ENCODE measurements at places on chromosomes 5 and 9.
A peak's percentile ranks its signal among the peaks of the same experiment; 100 is the strongest.

DNA sequence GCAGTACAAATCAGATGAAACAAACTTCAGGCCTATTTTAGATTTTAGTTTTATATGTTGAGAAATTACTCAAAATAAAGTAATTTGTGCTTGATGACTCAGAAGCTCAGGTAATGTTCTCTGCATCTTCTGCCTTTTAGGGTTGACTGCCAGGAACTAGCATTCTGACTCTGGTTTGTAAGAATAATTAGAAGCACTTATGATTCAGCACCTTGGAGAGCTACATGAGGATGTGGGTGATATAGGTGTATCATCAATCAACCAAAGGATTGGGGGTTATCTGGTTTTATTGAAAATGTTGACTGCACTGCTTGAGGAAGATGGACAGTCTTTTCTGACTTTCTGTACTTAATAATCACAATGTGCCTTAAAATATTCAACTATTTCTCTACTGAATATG lies 118.7 kb upstream of the SGCD start:
- no peak for DNase-seq

- DNase-seq = no peak
Measured at GRCh38 chr5:172630482-172630881, 10.6 kb upstream of the NEURL1B start.

GRCh38 chr9:116336133-116336862 lies 182.7 kb downstream of the PAPPA start:
- DNase-seq = no peak

DNA sequence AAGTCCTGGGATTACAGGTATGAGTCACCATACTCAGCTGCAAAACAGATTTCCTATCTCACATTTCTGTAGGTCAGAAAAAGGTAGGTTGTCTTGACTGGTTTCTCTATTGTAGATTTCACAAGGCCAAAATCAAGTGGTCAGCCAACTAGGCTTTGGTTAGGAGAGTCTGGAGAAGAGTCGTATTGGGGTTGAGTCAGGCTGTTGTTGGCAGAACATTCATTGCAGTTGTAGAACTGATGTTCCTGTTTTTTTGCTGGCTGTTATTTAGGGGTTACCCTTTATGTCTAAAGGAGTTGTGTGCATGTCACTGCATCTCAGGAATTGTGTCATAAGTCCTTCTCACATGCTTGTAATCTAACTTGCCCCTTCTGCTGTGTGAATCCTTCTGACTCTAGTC lies 814.2 kb upstream of the GRAMD2B start:
- DNase-seq = no peak

- DNase-seq = no peak
Measured at GRCh38 chr9:94029932-94030317, 54.3 kb upstream of the PTPDC1 start.

DNA sequence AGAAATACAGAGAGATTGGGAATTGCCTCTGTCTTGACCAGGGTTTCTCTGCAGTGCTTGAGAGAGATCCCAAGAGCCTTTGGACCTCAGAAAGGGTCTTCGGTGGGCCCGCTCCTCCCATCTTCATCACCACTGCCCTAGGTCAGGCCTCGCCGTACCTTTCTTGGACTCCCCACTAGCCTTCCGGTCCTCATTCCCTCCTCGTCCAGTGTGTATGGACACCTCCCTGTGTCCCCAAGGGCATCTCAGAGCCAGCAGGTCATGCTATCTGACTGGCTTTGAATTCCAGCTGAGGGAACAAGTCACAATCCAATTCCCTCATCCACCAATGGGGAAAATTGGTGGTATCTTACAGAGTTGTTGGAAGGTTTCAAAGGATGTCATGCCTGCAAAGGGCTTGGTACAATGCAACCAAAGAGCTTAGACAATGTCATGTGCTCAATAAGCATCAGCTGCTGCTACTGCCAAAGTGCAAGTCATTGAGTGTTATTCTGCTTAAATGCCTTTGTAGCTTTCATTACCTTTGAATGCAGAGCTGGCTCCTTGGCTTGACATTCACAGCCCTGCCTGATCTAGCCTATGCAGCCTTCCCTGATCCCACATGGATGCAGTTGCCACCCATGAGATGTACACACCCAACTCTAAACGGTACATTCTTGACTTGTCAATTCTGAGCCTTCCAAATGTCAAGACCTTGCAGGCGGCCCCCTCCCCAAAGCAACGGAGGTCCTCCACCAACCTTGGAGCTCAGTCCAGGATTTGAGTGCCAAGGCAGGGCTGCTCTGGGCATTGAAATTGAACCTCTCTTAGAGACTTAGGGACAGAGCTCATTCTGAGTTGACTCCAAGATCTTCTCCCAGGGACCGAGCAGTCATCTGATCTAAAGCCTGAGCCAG lies 58.0 kb downstream of the HRH2 start:
- DNase-seq = no peak

- DNase-seq = no peak
Measured at GRCh38 chr5:170757182-170757601, 26.3 kb upstream of the GABRP start.

- no peak for DNase-seq
Measured at GRCh38 chr5:141180313-141180712, 1.9 kb upstream of the PCDHB16 start.

GRCh38 chr9:6078382-6079105 lies 63.1 kb upstream of the RANBP6 start:
- no peak for DNase-seq

DNA sequence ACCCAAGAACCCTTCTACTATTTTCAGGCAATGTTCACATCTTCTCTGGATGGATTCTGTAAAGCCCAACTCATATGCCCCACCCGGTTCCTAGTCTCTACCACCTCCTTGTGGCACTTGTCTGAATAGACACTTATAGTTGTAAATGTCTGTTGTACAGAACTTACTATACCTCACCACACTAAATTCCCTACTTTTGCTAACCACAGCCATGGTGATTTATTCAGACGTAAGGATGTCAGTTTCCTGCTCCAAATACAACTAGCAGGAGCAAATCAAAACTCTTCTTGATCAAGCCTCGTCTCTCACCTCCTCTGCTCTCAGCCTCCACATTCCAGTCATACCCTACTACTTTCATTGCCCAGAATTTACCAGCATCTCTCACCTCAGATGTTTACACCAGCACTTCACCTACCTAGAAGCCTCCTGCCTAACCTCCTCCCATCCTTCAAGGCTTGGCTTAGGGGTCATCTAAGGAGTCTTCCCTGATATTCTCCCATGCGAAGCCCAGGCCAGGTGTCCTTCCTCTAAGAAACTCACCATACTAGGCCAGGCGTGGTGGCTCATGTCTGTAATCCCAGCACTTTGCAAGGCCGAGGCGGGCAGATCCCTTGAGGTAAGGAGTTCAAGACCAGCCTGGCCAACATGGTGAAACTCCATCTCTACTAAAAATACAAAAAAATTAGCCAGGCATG lies 75.5 kb downstream of the MAPKAP1 start:
- DNase-seq = peak; percentile 65

DNA sequence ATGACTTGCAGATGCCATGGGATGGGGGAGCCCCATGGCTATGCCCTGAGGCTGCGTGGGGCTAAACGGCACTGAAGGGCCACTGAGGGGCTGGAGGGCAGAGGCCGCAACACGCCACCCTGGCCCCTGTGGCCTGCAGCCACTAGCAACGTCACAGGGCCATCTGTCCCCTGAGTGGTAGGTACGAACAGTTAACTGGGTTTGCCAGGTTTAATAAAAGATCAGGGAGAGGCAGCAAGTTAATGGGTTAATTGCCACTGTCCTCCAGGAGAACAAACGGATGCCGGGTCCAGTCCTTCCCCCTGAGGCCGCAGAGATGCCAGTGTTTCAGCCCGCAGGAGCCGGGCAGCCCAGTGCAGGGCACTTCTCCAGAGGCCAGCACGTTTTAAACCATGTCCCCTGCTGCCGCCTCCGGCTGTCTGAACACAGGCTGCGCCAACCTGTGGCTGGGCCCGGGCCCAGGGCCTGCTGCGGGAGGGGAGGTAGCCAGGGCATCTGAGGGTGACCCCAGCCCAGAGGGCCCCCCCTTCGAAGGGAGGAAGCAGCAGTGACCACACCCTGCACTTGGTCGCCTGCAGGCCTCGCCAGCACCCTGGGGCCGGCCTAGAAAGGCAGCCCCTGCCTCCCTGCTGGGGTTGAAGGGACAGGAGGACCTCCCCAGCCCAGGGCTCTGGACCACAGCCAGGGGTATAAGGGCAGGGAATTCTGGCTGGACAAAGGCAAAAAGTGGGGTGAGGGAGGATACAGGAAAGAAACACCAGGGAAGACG lies 227.3 kb downstream of the FANCC start:
- DNase-seq = no peak

GRCh38 chr5:60066502-60066901 lies 173.0 kb upstream of the PDE4D start:
- DNase-seq = no peak
